ENCODE measurements at places on chromosomes 3 and 15. TPM values are rescaled to one million over a fixed set of nuclear protein-coding genes. Genes with fewer than 3 reads are reported as not detected.

Gene JAGN1
- total RNA-seq, result 31.7 TPM

Gene UQCC5
- 16.4 TPM for total RNA-seq

Gene AHSG
- not detected for total RNA-seq

GRCh38 chr3:37546876-37547275, 314.8 kb upstream of the CTDSPL start:
- no peak for DNase-seq

DNA sequence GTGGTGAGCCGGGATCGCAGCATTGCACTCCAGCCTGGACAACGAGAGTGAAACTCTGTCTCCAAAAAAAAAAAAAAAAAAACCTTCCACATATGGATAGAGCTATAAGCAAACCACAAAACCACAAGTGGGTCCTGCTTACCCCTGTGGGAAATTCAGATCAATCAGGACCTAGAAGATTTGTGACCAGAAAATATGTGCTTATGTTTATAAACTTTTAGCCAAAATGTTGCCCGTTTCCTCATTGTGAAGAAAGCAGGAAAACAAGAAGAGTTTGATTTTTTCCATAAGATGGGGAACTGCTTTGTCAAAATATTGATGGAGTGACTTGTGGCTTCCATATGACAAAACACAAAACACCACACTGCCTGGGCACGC, 3.4 kb upstream of the SLC25A38 start:
- no peak for DNase-seq

DNA sequence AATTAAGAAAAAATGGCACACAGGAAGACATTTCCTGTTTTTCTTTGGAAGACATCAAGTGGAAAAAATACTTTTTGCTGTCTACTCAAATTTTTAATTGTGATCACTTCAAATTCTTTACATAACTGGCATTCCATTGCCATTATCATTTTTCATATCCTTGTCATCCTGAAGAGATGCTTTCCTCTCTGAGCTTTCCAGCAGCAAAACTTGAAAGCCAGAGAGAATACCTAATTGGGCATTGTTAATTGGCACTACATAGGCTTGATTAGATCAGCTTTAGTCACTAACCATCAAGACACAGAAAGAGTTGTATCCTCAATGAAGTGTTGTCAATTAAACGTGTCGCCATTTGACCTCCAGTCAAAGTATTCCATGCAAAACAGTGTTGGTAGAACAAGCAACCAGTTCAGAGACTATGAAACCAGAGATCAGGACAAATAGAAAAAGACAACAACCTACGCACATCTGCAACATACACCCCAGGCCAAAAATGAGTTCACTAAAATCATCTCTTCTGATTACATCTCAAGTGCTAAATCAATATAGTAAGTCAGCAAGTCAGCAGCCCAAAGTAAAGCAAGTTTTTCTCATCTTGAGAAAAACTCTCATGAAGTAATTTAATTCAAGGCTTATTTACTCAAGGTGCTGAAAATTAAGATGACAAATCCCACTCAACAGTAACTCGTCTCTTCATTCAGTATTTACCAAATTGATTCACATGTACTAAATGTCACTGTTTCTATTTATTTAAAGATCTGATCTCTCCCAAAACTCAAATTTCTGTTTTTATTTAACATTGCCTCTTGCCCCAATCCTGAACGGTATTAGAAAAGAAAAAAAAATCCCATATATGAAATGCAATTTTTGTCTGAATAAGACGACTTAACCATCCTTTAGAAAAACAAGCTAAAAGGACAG, 123.0 kb downstream of the SUCLG2 start:
- no peak for DNase-seq

- no peak for DNase-seq
Observed at GRCh38 chr3:190158261-190158660, 37.6 kb upstream of the P3H2 start.

Measured in activated T-helper 2 cell treated with anti-CD3 and anti-CD28 coated beads, Interferon-gamma antibody, Interleukin-2, Interleukin-4, amounts not matched to agents 10 μg/mL and 5 μg/mL and 100 μg/mL, durations not matched to agents 14 hours and 24 hours and 36 hours (primary cell).